ENCODE measurements at places on chromosomes 2 and 18.

GRCh38 chr18:5500158-5500939, 43.4 kb downstream of the EPB41L3 start:
- no peak for DNase-seq

DNA sequence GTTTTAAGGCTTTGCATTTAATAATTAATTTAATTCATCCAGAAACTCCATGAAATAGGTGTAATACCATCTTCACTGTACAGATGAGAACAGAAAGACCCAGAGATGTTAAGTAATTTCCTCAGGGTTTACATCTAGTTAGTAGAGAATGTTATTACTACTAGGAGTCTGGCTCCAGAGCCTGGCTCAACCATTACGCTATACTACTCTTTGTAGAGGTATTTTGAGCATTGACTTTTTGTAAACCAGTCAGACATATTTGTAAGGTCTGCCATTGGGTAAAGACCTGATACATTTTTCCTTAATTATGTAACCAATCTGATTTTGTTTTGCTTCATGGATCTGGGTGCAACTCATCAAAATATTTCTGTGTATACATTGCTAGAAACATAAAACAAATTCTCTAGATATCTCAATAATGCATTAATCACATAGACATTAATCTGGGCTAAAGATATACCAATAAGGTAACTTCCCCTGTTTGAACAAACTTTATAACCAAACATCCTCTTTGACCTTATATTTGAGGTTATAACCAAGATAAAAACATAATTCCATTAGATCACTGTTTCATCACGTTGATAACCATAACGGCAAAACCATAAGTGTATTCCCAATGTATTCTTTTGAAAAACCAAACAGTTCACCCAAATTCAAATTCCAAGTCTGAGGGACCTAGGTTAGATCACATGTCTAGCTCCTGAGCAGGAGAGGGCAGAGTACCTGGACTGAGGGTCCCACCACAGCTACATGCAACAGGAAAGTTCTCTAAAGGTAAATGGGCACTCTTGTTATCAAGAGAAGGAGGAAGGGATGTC, 135.0 kb downstream of the IKZF2 start:
- no peak for DNase-seq

DNA sequence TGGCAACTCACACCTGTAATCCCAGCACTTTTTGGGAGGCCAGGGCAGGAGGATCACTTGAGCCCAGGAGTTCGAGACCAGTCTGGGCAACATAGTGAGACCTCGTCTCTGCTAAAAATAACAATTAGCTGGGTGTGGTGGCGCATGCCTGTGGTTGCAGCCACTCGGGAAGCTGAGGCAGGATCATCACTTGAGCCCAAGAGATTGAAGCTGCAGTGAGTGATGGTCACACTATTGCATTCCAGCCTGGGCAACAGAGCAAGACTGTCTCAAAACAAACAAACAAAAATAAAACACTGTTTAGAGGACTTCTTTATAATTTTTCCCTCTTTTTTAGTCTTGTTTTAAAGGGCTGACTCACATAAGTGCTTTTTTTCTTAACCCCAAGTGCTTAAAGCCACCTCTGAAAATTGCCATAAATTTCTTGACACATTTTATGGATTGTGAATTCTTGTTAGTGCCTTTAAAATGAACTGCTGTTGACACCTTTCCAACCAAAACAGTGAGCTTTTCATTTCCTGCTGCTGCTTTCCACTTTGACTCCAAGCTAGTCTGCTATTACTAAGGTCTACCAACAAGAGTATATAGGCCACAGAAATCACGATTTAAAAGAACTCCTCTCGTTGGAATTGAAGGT, 41.7 kb downstream of the CYP20A1 start:
- DNase-seq: peak; percentile 21

- no peak for DNase-seq
These were observed 165.9 kb downstream of the ZNF385B start for GRCh38 chr2:179695486-179695885.

Data from kidney tubule cell (primary cell).